SK-N-SH treated with all-trans-retinoic acid at 6 μM for 48 hours (cell line): ENCODE measurements at places on chromosomes 5 and 9.

GRCh38 chr9:107931071-107931715, 441.6 kb upstream of the KLF4 start:
- no peak for ATAC-seq

DNA sequence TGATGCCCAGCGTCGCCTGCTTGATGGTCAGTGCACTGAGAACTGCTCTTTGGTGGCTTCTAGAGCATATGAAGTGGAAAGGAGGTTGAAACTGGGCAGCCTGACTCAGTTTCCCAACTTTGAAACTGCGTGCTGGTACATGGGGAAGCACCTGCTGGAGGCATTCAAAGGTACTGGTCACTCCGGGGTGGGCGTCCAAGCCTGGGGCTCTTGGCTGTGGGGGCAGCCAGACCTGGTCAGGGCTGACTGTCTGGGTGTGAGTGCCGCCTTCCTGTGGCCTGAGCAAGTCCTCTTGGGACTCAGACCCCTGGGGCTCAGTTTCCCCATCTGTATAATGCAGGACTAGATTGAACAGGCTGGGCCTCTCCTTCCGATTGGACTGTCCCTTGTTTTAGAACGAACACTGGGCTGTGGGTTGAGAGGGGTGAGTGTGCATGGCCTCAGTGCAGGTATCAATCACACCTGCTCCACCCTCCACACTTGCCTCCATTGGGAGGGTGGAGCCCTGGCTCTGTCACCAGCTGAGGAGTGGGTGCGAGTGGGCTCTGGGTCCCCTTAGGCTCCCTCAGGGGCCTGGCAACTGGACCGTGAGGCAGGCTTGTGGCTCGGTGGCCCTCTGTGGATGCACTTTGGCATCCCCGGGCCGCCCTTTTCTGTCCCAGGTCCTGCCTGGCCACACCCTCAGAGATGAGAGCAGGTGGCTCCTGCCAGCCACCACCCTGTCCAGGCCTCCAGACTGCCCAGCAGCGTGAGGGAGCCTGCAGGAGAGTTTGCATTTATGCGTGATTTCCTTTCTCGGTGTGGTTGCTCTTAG, 80.2 kb downstream of the PHF2 start:
- no peak for ATAC-seq

GRCh38 chr5:149325166-149325735, 20.0 kb upstream of the GRPEL2 start:
- ATAC-seq: no peak

- peak; percentile 63; the same call in 1 of the 3 replicates for ATAC-seq
These were observed 396.9 kb downstream of the ENC1 start for GRCh38 chr5:74243634-74244033.

- no peak for ATAC-seq
These were observed 71.8 kb upstream of the SMIM15 start for GRCh38 chr5:61234019-61234418.

- no peak; the same call in 2 of the 3 replicates for ATAC-seq
These were observed 15.8 kb downstream of the RICTOR start for GRCh38 chr5:39058178-39058921.
